ENCODE measurements at places on chromosomes 16 and 17.
A peak's percentile ranks its signal among the peaks of the same experiment; 100 is the strongest.

GRCh38 chr16:55754056-55754455 lies 78.8 kb downstream of the CES1 start:
- no peak for DNase-seq

GRCh38 chr17:38599398-38599856 lies 6.3 kb downstream of the SRCIN1 start:
- no peak for DNase-seq

GRCh38 chr16:44655-45054 lies 8.8 kb downstream of the POLR3K start:
- no peak for DNase-seq

DNA sequence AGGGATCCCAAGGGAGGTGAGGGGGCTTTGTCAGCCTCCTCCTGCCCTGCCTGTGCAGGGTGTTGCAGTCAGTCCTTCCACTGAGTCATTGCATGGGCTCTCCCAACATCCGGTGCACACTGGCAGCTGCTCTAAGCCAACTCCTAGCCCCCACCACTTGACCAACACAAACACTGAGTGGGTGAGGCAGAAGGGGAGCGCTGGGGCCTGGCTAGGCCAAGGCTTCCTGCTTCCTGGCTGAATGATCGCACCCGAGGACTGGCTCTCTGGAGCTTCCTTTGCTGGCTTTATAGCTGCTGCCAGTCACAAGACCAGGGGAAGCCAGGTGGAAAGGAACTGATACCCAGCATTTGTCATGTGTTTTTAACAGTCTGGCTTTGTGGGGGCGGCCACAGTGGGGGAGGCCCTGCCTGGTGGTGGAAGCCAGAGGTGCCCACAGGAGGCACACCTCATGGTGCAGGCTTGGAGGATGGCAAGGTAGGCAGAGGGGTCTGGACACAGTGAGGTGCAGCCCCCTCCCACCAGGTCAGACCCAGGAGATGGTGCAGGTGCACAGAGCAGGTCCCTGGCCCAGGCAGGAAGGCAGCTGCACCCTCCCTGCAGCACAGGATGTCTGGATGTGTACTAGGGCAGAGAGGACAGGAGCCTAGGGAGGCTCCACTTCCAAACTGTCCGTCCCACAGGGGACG lies 6.8 kb downstream of the MPG start:
- DNase-seq: peak; percentile 36

DNA sequence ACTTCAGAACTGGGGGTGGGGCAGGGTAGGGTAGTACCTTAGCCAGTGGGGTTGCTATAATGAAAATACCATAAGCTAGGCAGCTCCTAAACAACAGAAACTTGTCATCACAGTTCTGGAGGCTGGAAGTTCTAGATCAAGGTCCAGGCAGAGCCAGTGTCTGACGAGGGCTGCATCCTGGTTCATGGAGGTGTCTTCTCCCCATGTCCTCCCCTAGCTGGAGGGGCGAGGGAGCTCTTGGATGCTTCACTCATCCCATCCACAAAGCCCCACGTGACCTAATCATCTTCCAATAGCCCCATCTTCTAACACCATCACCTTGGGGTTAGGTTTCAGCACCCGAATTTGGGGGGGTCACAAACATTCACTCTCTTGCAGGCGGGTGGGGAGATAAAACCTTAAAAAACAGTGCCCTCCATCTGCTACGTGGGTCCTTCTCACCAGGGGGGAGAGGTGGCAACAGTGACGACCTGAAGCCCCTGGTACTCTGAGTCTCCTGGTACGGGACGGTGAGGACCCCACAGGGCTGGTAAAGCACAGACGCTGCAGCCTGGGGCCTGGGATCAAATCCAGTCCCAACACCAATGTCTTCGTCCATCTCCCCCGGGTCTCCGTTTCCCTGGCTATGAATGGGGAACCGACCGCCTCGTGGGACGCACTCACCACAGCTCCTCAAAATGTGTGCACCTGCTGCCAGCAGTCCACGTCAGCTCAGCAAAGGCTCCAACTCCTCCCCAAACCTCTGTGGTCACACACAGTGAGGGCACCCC lies 22.8 kb downstream of the RAB40B start:
- DNase-seq: no peak

DNA sequence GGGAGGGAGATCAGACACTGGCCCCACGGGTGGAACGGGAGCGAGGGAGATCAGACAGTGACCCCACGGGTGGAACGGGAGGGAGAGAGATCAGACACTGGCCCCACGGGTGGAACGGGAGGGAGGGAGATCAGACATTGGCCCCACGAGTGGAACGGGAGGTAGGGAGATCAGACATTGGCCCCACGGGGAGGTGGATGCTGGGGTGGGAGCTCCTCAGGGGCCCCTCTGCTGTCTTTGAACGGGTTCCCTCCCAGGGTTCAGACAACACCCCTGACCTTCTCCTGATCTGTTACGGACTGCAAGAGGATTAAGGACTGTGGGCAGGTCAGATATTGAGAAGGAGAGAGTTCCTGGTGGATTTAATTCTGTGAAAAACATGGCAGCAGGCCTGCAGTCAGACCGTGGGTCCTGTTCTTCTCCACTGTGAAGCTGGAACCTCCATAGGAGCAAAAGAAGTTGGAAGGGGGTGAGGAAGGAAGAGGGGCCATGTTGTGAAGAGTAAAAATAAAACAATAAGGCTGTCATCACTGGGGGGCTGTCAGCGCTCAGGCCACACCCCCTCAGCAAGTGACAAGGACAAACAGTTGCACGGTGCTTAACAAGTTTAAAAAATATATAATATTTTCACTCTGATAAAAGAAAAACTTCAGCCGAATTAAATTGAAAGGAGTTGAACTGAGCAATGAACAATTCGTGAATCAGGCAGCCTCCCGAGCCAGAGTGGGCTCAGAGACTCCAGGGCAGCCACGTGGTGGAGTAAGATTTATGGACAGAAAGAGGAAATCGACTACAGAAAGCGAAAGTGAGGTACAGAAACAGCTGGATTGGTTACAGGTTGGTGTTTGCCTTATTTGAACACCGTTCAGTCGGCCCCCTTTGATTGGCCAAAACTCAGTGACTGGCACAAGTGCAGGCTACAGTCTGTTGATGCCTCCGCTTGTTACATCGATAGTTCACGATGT lies 348.7 kb upstream of the TNRC6C start:
- peak; percentile 67 for DNase-seq

GRCh38 chr16:55513616-55514015 lies 4.7 kb downstream of the LPCAT2 start:
- no peak for DNase-seq

- DNase-seq: no peak
These were observed 31.7 kb upstream of the CFAP20 start for GRCh38 chr16:58160855-58161254.

DNA sequence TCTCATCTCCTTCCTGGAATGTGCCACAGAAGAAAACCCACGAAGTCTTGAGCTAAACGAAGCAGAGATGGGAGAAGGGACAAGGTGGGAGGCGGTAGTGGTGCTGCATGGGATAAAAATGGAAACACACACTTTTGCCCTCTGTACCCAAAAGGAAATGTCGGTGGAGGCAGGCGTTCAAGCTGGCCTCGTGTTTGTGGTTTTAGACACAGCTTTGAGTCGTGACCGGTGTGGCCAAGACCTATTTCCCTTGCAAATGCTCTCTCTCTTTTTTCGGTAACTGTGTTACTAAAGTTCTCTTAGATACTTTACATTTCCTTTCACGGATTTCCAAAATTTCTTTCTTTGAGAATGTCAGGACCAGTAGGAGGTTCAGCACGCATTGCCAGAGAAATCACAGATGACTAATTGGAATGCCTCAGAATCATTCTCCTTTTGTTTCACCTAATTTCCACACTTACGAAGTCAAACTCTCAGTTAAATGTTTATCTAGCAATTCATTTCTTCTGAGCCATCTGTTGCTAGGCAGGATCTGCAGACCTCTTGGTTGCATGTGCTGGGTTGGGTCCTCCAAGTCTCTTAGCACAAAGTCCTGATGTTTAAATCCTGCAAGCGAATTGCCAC lies 412.3 kb downstream of the MAF start:
- DNase-seq: no peak

DNA sequence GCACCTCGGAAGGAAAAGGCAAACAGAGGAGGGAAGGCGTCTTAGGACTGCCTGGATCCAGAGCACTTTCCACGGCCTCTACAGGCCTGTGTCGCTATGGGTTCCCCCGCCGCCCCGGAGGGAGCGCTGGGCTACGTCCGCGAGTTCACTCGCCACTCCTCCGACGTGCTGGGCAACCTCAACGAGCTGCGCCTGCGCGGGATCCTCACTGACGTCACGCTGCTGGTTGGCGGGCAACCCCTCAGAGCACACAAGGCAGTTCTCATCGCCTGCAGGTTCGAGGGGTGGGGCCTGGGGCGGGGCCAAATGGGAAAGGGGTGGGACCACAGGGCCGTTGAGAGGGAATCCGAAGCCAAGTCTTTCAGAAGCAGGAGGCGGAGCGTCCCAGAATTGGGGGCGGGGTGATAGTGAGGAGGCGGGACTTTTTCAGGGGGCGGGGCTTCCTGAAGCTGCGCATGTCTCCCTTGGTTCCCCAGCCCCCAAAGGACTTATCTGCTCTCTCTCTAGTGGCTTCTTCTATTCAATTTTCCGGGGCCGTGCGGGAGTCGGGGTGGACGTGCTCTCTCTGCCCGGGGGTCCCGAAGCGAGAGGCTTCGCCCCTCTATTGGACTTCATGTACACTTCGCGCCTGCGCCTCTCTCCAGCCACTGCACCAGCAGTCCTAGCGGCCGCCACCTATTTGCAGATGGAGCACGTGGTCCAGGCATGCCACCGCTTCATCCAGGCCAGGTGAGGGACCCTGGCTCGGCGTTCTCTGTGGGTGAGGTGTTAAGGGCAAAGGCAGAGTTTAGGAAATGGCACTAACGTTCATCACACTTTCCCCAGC lies 939 bp downstream of the BCL6B start:
- peak; percentile 93 for DNase-seq

- no peak for DNase-seq
These were observed 39.9 kb downstream of the PSMD12 start for GRCh38 chr17:67326440-67326839.

DNA sequence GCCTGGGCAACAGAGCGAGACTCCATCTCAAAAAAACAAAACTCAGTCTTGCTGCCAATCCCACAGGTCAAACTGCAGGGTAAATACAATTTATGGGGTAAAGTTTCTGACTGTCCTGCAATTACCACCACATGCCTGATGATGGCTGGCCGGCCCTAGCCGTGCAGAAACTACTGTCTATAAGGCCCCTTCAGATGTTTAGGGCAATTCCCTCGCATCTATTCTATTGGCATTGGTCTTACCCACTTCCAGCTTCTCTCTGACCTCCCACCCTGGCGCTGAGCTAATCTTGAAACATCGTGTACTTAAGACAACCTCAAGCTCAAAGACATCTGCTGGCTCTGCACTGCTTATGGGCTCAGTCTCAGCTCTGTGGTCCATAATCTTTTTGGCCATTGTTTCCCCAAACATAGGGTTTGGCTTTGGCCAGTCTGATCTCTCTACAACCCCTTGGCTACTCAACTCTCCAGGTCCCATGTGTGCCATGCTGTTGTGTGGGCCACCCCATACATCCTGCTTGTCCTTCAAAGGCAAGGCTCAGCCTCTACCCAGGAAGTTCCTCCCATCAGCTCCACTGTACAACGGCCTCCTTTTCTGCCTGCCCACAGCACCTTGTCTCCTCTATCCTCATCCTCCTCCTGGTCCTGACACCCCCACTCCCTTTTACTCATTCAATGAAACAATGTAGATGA lies 16.6 kb downstream of the MAP3K14 start:
- DNase-seq: no peak

DNA sequence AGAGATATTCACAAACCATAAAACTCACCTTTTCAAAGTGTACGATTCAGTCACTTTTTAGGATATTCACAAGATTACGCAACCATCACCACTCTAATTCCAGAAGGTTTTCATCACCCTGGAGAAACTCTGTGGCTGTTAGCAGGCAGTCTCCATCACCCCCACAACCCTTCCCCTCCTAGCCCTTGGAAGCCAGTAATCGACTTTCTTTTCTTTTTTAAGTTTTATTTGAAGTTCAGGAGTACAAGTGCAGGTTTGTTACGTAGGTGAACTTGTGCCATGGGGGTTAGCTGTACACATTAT lies 363.5 kb downstream of the CPPED1 start:
- no peak for DNase-seq

DNA sequence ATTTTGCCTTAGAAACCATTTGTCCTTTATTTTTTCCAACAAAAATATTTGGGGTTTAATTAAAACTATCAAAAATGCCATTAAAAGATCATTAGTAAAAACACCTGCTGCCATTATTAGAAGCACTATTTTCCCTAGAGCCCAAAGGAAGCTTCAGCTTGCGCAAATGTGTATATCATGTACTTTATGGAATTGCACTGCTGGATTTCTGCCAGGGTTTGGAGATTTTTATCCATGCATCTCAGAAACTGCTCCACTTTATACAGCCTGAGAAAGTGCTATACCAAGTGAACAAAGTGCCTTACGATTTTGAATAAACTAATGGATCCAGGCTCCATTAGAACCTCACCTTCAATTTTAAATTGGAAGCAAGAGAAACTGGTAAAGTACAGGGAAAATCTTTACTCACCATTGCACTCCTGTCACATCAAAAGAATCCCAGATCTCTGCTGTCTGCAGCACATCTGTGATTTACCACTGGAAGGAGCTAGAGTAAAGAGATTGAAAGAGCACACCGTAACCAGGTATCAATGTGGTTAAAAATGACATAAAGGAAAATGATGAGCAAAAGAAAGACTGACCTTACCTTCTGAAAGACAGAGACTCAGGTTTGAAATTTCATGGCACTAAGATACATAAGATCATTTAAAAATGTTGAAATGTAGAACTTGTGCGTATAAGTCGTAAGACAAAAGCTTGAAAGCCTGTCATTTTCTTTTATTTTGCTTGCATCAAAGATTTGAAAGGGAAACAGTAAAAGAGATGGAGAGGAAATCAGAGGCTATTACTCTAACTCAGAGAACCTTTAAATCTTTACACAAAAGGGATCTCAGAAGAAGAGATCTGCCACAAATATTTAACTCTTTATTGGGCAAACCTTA lies 678.1 kb upstream of the GOT2 start:
- DNase-seq: no peak

DNA sequence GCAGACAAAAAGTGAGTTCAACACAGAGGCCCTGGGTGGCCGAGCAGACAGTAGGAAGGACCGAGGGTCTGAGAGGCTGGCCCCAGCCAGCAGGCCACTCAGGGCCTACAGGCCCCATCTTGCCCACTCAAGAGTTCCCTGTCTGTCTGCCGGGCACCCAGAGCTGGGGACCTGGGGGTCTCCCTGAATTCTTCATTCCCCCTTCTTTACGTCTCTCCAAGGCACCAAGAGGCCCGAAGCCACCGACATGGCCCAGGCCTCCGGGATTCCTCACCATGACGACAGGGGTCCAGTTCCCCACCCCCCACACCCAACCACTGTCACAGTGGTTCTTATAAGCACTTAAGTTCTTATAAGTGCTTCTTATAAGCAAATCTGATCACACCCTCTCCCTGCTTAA lies 49.2 kb downstream of the NOS2 start:
- DNase-seq: no peak

- DNase-seq: no peak
These were observed 17.3 kb upstream of the SPN start for GRCh38 chr16:29645694-29646187.
